ENCODE measurements at places on chromosomes 16 and 17.
A peak's percentile ranks its signal among the peaks of the same experiment; 100 is the strongest.

- no peak for DNase-seq
Measured at GRCh38 chr17:65055708-65056638, 567 bp downstream of the GNA13 start.

GRCh38 chr17:29566473-29567303 lies at the start of gene ABHD15:
TSS of gene ABHD15 (minus strand) at chr17:29567037. CDS start at chr17:29566966, 71 bp downstream.
- no peak for DNase-seq

DNA sequence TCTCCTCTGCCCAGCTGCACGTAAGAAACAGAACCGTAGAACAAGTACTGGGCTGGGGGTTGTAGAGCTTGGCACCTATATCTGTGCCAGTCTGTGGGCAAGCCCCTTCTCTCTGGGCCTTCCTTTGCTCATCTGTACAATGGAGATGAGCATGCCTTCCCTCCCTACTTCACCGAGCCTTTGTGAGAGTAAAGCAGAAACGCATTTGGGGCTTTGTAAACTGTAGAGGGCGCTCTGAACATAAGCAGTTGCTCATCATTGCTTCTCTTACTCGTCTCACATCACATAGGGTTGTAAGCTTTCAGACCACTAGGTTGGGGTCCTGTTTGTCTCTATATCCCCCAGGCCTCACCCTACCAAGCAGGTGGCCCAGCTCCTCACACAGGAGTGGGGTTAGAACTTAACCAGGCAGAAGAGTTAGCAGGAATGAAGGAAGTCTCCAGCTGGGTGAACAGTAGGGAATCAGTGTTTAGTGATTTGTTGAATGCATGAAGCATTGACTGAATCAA lies 15.1 kb downstream of the SAMD14 start:
- peak; percentile 24 for DNase-seq

DNA sequence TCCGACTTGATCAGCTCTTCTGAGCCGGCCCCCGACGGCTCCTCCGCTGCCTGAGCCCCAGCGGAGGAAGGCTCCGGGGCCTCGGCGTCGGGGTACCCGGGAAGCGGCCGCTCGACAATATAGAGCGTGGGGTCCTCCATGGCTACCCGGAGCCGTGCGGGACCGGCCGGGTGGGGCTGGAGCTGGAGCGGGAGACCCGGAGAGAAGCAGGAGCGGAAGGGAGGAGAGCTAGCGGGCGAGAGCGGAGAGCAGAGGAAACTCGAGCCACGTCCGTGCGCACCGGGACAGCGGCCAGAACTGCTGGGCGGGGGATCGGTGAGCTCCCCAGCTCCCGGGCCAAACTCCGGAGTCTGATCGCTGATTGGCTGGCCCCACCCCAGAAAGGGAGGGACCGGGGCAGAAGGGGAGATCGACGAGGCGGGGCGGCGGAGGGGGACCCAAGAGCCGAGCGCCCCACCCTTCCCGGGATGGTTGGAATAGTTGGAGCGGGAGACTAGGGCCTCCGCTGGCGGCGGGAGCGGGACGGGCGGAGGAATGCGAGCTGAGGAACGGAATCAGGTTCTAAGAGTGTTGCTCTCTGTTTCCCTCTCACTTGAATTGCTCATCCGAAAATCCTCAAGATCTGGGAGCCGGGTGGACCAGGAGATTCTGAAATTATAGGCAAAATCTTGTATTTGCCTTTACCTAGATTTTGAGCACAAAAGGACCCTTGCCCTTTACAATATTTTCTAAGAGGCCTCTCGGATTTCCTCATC lies at the start of gene CAVIN1:
TSS of gene CAVIN1 (minus strand) at position 299 of the 755 bp plus-strand sequence. CDS start at position 140, 159 bp downstream.
- peak; percentile 23 for DNase-seq

- no peak for DNase-seq
Measured at GRCh38 chr16:47712276-47713224, 251.4 kb downstream of the PHKB start.

GRCh38 chr16:69563605-69564580 lies 1.9 kb upstream of the NFAT5 start:
- DNase-seq = peak; percentile 53

GRCh38 chr16:80323187-80323807 lies 217.5 kb upstream of the DYNLRB2 start:
- DNase-seq = no peak

- DNase-seq = no peak
Measured at GRCh38 chr16:55037966-55038365, 107.3 kb downstream of the IRX5 start.

- no peak for DNase-seq
Measured at GRCh38 chr17:34981538-34982241, 1.4 kb downstream of the LIG3 start.

- no peak for DNase-seq
Measured at GRCh38 chr17:57761887-57762286, 16.8 kb upstream of the CCDC182 start.

DNA sequence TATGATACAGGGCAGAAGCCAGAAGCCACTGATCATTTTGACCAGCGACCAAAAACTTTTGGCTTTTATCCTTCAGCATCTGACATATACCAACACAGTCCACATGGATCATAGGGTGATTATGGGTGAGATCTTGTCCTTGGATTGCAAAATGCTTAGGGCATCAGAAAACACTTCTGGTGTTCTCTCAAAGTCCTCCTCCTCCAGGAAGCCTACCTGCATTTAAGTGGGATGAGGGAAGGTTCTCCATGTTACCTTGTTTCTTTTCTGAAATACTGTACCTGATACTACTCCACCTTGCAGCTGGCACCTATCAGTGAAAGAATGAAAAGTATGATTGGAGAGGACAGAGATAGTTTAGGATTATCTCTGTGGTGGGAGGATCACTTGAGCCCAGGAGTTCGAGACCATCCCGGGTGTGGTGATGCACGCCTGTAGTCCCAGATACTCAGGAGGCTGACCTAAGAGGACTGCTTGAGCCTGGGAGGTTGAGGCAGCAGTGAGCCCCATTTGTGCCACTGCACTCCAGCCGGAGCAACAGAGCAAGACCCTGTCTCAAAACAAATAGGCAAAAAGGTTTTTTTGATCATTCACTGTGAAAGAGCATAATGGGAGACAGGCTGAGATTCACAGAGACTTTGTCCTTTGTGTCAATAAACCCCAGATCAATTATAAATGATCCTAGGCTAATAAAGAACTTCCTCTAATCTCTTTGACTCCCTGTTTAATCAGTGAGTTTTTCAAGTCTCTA lies 46.8 kb upstream of the B4GALNT2 start:
- DNase-seq = no peak

GRCh38 chr16:57679767-57680482 lies 11.8 kb downstream of the ADGRG3 start:
- no peak for DNase-seq

All from stimulated activated CD4-positive, alpha-beta T cell treated with anti-CD3 and anti-CD28 coated beads, Interleukin-12 subunit alpha, Interleukin-12 subunit beta, amount 100 ng/mL, for 24 hours (primary cell).